ENCODE measurements at places on chromosomes 6 and 20.

DNA sequence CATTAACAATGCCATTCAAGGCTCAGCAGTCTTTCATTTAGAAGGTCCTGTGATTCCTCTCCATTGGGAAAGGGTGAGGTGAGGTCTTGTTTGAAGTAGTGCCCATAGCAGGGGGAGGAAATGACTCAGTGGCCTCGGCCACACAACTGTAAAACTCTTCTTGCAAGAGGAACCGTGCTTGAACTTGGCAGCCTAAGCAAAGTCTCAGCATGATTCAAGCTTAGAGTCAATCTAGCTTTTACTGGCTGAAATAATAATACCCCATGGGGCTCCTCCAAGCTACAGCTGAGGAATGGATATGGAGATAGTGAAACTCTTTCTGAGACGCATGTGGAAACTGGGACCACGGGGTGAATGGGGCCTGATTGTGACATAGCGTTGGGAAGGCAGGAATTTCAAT lies 428.2 kb downstream of the BMP2 start:
- no peak for DNase-seq

GRCh38 chr6:168388641-168389633 lies 52.0 kb upstream of the SMOC2 start:
- no peak for DNase-seq

- no peak for DNase-seq
Measured at GRCh38 chr6:104505838-104506237, 353.9 kb downstream of the HACE1 start.

- DNase-seq = no peak
Measured at GRCh38 chr20:56391596-56392131, 351 bp downstream of the AURKA start.

DNA sequence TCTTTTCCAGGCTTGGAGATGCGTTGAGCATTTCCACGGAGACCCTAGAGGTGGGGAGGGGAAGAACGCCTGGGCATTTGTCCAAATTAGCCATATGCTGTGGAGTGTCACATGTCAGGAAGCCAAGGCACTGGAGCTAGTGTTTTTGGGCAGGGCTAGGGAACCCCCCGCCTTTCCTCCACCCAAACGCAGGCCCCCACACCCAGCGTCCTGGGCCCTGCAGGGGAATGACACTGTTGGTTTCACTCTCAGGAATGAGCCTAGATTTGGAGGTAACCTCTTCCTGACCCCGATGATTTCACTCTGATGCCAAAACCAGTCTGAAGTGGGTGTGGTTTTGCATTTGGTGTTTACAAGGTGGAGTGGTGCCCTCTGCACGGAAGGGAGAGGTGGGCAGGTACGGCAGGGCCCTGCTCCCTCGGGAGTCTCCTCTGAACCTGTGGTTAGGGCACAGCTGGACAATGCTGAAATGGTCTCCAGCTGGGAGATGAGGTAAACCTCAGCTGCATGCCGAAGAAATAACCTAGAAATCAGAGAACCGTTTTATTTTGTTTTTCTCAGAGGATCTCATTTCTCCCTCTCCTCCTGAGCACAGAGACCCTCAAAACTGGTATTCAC lies 29.5 kb downstream of the MTHFD1L start:
- DNase-seq = no peak

- no peak for DNase-seq
Measured at GRCh38 chr6:107800564-107801164, 23.4 kb downstream of the SCML4 start.

DNA sequence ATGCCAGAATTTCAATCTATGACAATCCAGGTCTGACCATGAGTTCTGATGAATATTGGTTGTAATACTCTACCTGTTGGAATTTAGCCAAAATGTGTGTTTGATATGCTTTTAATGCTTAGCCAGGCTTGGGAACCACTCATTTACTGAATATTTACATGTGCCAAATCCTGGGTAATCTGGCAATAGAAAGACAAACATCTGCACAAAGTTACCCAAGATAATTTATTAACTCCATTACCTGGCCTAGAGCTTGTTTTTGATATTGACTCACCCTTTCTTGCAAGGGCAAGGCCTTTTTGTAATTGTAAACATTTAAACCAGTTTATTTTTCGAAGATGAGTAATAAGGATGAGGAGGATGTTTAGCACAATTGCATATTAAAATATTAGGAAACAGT lies 13.5 kb upstream of the CD2AP start:
- DNase-seq = no peak

- no peak for DNase-seq
Measured at GRCh38 chr6:127115746-127116145, 2.7 kb upstream of the RSPO3 start.

GRCh38 chr6:37242429-37243052 lies 15.0 kb upstream of the TBC1D22B start:
- no peak for DNase-seq

GRCh38 chr6:17666646-17667045 lies 40.1 kb downstream of the NUP153 start:
- no peak for DNase-seq

- DNase-seq = no peak
Measured at GRCh38 chr6:5215159-5215558, 45.6 kb downstream of the LYRM4 start.

DNA sequence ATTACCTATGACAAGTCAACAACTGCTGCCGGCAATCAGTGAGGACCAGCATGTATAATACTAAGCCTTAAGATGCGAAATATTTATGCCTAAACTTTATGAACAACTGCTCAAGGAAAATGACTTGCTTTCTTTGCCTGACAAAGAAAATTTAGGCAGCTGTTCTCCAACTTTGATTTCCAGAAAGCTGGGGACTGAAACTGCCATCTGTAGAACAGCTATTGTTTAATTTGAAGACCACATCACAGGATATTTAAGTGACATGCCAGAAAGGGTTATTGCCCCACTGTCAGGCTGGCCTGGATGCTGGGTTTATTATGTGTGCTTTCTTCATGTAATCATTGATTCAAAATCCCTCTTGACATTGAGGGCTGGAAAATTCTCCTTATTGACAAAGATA lies 153.9 kb upstream of the ENPP5 start:
- DNase-seq = no peak

- DNase-seq = no peak
Measured at GRCh38 chr6:83735461-83735860, 26.6 kb upstream of the SNAP91 start.

- DNase-seq = no peak
Measured at GRCh38 chr6:13113981-13114593, 214.2 kb downstream of the TBC1D7 start.

DNA sequence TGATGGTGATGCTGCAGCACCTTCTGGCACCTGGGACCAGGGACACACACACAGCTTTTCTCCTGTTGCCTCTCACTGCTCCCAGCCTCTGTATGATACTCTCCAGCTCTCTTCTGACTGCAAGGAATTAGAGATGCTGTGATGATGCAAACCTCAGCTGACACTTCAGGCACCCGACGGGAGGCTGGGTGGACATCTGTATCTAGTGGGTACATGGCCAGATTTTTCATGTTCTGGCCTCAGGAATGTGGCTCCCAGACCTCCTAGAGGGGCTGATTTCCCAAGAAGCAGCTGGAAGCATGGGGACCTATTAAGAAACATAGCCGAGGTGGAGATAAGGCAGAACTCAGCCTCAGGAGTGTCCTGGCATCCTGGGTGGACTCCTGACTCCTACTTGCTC lies 6.8 kb upstream of the EPB41L1 start:
- no peak for DNase-seq

DNA sequence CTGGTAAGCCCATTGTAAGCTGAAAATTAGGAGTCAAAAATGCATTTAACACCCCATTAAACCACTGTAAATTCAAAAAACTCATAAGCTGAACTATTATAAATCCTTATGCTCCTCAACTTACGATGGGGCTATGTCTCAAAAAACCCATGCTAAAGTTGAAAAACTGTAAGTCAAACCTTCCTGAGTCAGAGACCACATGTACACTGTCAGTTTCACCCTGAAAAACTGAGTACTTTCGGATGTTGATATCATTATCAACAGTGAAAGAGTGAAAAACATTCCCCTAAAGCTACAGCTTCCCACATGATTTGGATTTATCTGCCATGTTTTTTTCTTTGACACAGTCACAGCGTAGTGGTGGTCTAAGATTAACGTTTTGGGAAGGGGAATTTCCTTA lies 14.2 kb downstream of the RAB23 start:
- DNase-seq = no peak

- DNase-seq = no peak
Measured at GRCh38 chr6:134698228-134698627, 251.7 kb downstream of the ALDH8A1 start.

DNA sequence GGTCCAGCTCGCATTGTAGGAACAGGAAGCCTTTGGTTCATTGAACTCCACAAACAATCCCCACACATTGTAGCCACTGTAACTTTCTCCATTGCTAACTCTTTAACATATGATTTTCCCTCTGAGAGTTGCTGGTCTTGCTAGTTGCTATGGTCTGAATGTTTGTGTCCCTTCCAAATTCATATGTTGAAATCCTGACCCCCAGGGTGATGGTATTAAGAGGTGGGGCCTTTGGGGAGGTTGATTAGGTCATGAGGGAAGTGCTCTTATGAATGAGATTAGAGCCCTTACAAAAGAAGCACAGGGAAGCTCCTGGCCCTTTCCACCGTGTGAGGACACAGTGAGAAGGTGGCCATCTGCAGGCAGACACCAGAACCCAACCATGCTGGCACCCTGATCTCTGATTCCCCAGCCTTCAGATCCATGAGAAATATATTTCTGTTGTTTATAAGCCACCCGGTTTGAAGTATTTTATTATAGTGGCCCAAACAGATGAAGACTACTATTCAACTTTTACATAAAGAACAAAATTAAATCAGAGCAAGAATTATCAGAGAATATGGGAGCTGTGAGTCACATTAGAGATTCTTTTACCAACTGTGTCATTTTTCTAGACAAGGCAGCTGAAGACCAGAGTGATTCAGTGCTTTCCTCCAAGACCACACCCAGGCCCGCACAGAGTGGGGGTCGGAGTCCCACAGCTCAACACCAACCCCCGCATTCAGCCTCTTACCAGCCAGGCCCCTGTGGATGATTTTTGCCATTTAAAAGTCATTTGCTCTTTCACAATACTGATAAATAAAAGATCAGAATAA lies 143.0 kb downstream of the SAMD5 start:
- no peak for DNase-seq

GRCh38 chr20:34558320-34559218 lies at the start of gene MAP1LC3A:
MAP1LC3A (plus strand) TSS chr20:34558718; CDS start chr20:34558869, 151 bp downstream.
- peak; percentile 95 for DNase-seq

All from stimulated activated effector memory CD8-positive, alpha-beta T cell treated with anti-CD3 and anti-CD28 coated beads, Interleukin-12 subunit alpha, Interleukin-12 subunit beta, amount 100 ng/mL, for 72 hours (primary cell).